ENCODE measurements at places on chromosomes 1 and 21. TPM values are rescaled to one million over a fixed set of nuclear protein-coding genes. Genes with fewer than 3 reads are reported as not detected.

The SLC30A10 gene
- total RNA-seq = not detected

The MAN1C1 gene
- 32.0 TPM for total RNA-seq

The SLC16A4 gene
- 36.8 TPM for total RNA-seq

The TNN gene
- not detected for total RNA-seq

The KIF2C gene
- 1.1 TPM for total RNA-seq

The LCA5L gene
- total RNA-seq = 0.65 TPM

The OPRD1 gene
- not detected for total RNA-seq

The ZNF648 gene
- not detected for total RNA-seq

The GBP4 gene
- total RNA-seq = 3.7 TPM

The CCDC28B gene
- total RNA-seq = 6.0 TPM

The DYNLT5 gene
- total RNA-seq = 1.4 TPM

The UBE2Q1 gene
- 26.1 TPM for total RNA-seq

The OR2L2 gene
- total RNA-seq = not detected

The LRRC3 gene
- total RNA-seq = 0.45 TPM

The GJA9 gene
- 0.09 TPM for total RNA-seq

The NCAM2 gene
- 5.9 TPM for total RNA-seq

The SUMO3 gene
- 130 TPM for total RNA-seq

The USH2A gene
- under 0.01 TPM for total RNA-seq

The DRAM2 gene
- 60.9 TPM for total RNA-seq

The KCNA2 gene
- total RNA-seq = not detected

The BCAR3 gene
- 20.6 TPM for total RNA-seq

All from fibroblast of the aortic adventitia (primary cell).